Brain pericyte (primary cell): ENCODE measurements at places on chromosomes 12 and 14.

- peak; percentile 56 for DNase-seq
These were observed 120.2 kb upstream of the RFLNA start for GRCh38 chr12:124174451-124175348.

DNA sequence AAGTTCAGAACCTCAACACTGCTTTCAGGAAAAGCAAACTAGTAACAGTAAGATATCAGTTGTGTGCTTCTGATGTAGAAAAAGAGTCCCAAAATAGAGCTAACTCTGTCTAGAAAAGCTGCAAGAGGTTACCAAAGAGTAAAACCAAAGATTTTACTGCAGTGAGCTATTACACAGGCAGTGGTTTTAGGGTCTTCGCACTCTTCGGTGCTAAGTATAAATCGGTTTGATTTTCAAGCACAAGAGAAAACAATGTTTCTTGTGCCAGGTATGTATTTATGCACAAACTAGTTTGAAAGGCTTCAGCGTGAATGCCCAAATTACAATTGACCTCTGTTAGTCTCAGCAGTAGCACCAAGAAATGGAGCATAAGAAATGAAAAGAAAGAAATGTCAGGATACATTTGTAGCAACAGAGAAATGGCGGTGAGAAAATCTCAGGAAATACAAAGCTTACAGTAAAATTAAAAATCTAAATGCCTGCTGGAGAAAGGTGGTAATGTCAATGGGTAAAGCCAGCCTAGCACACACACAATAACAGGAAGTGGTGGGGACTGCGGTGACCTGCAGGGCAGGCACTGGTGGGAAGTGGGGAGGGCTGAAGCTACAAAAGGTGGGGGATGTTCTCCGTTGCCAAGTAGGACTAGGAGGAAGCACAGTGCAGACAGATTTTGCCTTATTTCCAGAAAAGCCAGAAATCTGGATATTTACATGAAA, 18.0 kb upstream of the DYRK2 start:
- no peak for DNase-seq

- DNase-seq, result no peak
These were observed 12.1 kb upstream of the KRT83 start for GRCh38 chr12:52333321-52333720.

DNA sequence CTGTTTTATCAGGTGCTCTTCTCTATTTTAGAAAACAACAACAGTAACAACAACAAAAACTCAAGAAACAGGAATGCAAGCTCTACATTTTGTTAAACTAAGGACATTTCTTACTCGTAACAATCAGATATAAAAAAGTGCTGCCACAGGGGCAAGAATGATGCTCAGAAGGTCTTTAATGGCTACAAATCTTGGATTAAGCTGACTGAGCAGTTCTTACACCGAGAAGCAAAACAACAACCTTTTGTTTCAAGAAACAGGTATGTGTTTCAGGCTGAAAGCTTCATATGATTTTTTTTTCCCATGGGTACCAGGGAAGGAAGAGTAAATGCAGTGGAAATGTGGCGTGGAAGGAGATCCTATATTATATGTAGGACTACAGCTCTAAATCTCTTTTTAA, 786.8 kb upstream of the FBXO33 start:
- no peak for DNase-seq

DNA sequence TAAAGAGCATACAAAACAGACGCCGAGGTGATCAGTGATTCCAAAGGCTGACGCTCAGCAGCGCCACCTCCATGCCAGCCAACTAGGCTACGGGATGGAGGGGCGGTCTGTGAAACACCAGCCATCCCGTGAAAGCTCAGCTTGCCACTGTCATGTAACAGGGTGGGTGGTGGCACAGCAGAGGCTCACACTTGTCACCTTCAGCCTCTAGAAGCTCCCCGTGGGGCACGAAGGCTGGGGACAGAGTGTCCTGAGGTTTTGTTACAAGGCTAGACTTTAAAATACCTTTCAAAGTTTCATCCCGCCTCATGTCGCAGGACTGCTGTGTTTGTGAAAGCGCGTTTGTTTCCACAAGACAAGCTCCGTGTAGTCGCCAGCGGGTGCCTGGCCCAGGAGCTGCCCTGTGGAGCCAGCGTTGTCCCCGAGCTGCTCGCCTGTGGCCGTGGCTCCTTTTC, 20.7 kb downstream of the XRCC3 start:
- no peak for DNase-seq

DNA sequence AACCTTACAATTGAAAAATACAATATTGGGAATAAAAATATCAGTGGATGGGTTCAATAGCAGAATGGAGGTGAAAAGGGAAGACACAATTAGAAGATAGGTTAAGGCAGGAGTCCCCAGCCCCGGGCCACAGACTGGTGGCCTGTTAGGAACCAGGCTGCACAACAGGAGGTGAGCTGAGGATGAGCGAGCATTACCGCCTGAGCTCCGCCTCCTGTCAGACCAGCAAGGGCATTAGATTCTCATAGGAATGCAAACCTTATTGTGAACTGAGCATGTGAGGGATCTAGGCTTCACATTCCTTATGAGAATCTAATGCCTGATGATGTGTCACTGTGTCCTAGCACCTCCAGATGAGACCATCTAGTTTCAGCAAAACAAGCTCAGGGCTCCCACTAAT, 27.3 kb upstream of the ST8SIA1 start:
- no peak for DNase-seq

GRCh38 chr12:49349266-49349665, 2.6 kb downstream of the DNAJC22 start:
- no peak for DNase-seq

DNA sequence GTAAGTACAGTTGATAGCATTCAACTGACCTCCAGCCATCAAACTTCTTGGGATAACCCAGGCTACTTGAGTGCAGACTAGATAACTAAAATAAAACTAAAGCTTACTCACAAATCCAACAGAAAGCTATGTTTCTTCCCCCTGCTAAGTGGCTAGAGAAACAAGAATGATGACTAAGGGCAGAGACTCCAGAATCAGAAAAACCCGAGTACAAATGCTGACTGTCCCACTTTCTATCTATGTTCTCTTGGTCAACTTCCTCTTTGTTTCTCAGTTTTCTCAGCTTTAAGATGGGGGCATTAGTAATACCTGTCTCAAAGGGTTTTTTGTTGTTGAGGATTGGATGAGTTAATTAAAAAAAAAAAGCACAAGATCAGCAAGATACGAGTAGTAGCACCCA, 6.1 kb upstream of the NUAK1 start:
- no peak for DNase-seq

DNA sequence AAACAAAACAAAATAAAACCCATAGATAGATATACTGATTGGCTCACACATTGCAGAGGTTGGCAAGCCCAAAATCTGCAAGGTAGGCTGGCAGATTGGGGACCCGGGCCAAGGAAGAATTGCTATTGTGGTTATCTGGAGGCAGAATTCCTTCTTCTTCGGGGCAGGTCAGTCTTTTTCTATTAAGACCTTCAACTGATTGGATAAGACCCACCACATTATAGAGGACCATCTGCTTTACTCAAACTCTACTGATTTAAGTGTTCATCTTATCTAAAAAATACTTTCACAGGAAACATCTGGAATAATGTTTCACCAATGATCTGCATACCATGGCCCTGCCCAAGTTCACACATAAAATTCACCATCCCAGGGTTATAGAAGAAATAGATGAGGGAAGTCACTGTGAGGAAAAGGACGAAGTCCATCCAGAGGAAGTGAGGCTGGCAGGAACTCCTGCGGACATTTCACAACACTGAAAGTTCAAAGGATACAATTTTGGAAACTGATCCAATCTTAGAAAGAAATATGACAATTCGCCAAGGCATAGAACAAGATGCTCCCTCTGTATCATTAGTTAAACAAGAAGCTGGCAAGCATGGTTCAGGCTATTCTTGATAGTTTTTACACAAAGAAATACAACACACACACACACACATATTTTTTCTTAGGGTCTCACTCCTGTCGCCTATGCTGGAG, 127.6 kb upstream of the MED13L start:
- DNase-seq, result no peak

GRCh38 chr14:63745858-63746425, 18.1 kb upstream of the SGPP1 start:
- DNase-seq, result no peak
